IMR-90 (cell line): ENCODE measurements at places on chromosomes 4 and X. TPM values are rescaled to one million over a fixed set of nuclear protein-coding genes. Genes with fewer than 3 reads are reported as not detected.

MAGEB1 gene
- not detected in 2 replicates for total RNA-seq

P2RY4 gene
- not detected in 2 replicates for total RNA-seq

PNMA5 gene
- not detected in 2 replicates for total RNA-seq

NEUROG2 gene
- not detected in 2 replicates for total RNA-seq

CHIC1 gene
- total RNA-seq, result 7.3 and 13.1 TPM in 2 replicates
